Glutamatergic neuron (in vitro differentiated cells): ENCODE measurements at places on chromosomes 6 and 20. TPM values are rescaled to one million over a fixed set of nuclear protein-coding genes. Genes with fewer than 3 reads are reported as not detected.

Gene WFDC10B
- not detected for total RNA-seq

Gene RNF39
- total RNA-seq = not detected

Gene EYS
- total RNA-seq = 13.2 TPM

Gene SSR1
- 113 TPM for total RNA-seq

Gene GGTLC1
- total RNA-seq = not detected

Gene ALDH8A1
- 1.8 TPM for total RNA-seq

Gene TRIM40
- total RNA-seq = not detected

Gene MOXD1
- not detected for total RNA-seq

Gene SYNGAP1
- 75.1 TPM for total RNA-seq

Gene C6orf52
- total RNA-seq = 4.1 TPM

Gene ATP6V1G2
- total RNA-seq = 95.6 TPM

Gene IMPG1
- total RNA-seq = 0.51 TPM

Gene RNF144B
- not detected for total RNA-seq

Gene SLC17A1
- total RNA-seq = not detected

Gene IRAK1BP1
- 13.8 TPM for total RNA-seq

Gene SLC2A10
- 0.37 TPM for total RNA-seq

Gene BHLHE23
- 23.9 TPM for total RNA-seq

Gene KIFC1
- 14.8 TPM for total RNA-seq

Gene EPPIN
- total RNA-seq = not detected

Gene NRSN1
- total RNA-seq = 5.7 TPM
